ENCODE measurements at places on chromosomes 6 and 20.

GRCh38 chr6:102841060-102841459, 1447.6 kb downstream of the GRIK2 start:
- DNase-seq: no peak

DNA sequence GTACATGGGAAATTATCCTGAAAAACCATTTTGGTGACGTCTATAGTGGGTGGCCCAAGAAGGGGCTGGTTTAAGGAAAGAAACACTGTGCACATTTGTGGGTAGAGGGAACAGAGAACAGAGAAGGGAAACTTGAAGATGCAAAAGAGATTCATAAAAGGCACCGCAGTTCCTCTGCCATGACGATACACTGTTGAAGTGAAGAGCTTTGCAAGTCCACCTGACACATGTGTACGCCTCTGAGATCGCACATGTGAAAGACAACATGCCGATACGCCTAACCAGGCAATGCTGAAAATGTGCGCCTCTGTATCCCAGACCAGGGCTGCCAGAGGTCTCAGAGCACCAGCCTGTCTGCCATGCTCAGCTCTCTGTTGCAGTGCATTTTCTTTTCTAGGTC, 180.9 kb downstream of the KIF16B start:
- no peak for DNase-seq

GRCh38 chr6:30707281-30707850, 9.7 kb downstream of the MDC1 start:
- DNase-seq: no peak

- no peak for DNase-seq
Measured at GRCh38 chr20:47749339-47749738, 35.9 kb downstream of the SULF2 start.

DNA sequence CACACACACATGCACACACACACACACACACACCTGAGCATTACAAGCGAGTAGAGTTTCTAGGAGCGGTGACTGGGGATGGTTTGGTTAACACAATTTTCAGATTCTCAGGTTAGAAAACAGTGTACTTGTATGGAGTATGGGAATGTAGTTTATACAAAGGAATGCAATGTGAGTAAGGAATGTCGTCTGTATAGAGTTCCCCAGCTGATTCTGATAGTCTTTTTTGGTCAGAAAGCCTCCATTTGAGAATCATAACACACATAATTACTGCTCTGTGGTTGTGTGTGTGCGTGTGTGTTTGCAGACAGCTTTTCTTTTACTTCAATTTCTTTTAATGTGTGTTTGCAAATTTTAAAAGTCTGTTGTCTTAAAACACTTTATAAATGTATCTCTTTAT, 93.2 kb downstream of the MYO6 start:
- no peak for DNase-seq

DNA sequence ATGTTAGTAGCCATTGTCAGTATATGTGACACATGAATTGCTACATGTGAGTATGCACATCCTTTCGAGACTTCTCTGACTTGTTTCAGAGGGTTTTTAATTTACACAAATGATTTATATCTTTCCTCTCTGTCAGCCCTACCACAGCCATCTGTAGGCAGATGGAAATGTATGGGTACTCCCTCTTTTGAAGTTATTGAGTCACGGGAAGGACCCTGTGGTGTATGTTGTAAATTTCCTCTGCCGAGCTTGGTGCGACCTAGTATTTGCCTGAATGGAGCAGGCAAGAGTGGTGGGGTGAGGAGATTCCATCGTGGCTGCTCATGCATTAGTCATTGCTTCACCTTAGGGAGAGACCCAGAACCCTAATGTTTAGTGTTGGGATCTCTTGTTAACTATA, 171.9 kb downstream of the JARID2 start:
- peak; percentile 73 for DNase-seq

- no peak for DNase-seq
Measured at GRCh38 chr6:136073216-136073615, 176.9 kb downstream of the MTFR2 start.

DNA sequence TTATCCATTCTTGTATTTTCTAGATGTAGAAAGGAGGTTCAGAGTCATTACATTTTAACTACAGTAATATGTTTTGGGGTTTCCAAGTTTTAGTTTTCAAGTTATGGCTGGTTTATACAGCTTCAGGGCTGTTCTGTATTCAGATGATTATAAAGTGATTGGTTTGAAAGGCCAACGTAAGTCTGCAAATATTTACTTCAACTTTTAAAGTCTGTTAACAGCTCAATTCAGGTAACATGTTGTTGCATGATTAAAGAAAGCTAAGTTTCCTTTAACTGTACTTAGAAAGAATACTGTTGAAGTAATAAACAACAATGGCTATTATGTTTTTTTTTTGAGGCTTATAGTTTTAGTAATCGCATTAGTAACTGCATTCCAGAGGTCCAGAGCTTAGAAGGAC, 22.8 kb upstream of the GCLC start:
- DNase-seq: no peak

- DNase-seq: no peak
Measured at GRCh38 chr20:46770330-46771194, 61.1 kb downstream of the SLC2A10 start.

- no peak for DNase-seq
Measured at GRCh38 chr6:28583463-28583862, 57.8 kb downstream of the GPX5 start.

DNA sequence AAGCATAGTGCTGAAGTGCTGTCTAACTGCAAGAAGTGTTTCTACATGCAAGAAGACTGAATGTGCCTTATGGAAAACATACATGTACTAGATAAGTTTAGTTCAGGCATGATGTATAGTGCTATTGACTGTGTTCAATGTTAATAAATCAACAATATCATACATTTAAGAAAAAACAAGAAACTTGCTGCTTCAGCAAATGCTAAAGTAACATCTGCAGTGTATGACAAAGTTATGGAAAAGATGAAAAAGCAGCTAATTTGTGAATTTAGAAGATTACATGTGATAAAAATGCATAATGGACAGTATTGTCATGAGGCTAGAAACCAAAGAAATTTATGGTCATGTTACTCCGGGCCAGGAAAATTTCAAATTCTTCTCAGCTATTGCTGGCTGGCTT, 174.9 kb upstream of the SPTLC3 start:
- DNase-seq: no peak

DNA sequence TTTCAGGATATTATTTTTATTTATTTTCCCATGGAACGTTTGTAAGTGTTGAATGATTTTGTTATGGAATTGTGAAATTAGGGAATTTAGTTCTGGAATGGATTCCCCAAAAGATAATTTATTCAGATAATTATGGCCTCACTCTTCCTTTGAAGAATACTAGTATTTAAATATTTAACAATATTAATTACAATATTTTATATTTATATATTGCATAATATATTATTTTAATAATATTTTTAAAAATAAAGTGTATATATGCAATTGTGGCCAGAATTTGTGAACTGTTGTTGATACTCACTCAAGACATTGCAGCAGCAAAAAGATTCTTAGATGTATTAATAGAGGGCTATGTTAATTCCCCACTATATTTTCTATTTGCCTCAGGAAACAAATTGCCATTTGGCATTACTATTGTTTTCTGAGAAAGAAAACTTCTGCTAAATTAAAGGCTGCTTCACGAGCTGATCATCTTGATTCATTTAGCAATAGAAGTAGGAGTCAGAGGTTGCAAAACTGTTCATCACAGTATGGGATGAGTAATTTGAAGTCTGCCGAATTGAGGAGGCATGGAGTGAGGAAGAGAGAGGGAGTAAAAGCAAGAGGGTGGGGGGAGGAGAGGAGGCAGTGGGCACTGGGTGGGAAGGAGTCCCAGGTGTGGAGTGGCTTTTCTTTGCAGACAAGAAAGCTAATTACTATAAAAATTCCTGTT, 729.2 kb downstream of the DHX35 start:
- DNase-seq: no peak

GRCh38 chr6:162373192-162373591, 354.4 kb downstream of the PRKN start:
- DNase-seq: no peak

GRCh38 chr6:46352541-46353268, 138.5 kb downstream of the RCAN2 start:
- DNase-seq: peak; percentile 2

Measured in A673 (cell line).